ENCODE measurements at places on chromosomes 12 and 14. TPM values are rescaled to one million over a fixed set of nuclear protein-coding genes. Genes with fewer than 3 reads are reported as not detected.

FOXN4 gene
- not detected for total RNA-seq

- H3K4me1 ChIP-seq, result peaks cover 4% of the 10 kb centered on the region
- no peaks in the 10 kb centered on the region for H3K36me3 ChIP-seq
- no peaks in the 10 kb centered on the region for H3K27me3 ChIP-seq
Observed at GRCh38 chr12:118103201-118103600, 610 bp downstream of the VSIG10 start.

FAM181A gene
- total RNA-seq, result not detected

GRCh38 chr12:13443498-13443897 lies 247.0 kb downstream of the EMP1 start:
- H3K27ac ChIP-seq, result no peak overlapping the region
- H3K4me3 ChIP-seq, result no peak overlapping the region
- H3K27me3 ChIP-seq, result no peaks in the 10 kb centered on the region
- DNase-seq, result peak; percentile 24
- H3K36me3 ChIP-seq, result no peaks in the 10 kb centered on the region

GRCh38 chr12:770479-770878 lies 18.1 kb downstream of the WNK1 start:
- no peak for DNase-seq
- no peaks in the 10 kb centered on the region for H3K36me3 ChIP-seq
- no peak overlapping the region for H3K27ac ChIP-seq

OTOGL gene
- total RNA-seq, result 0.27 TPM

ARG2 gene
- total RNA-seq, result 4.7 TPM

GRCh38 chr14:72060460-72060859 lies 128.2 kb downstream of the RGS6 start:
- no peaks in the 10 kb centered on the region for H3K4me1 ChIP-seq
- H3K27me3 ChIP-seq, result no peaks in the 10 kb centered on the region
- H3K4me3 ChIP-seq, result no peak overlapping the region
- no peak overlapping the region for H3K27ac ChIP-seq

DNA sequence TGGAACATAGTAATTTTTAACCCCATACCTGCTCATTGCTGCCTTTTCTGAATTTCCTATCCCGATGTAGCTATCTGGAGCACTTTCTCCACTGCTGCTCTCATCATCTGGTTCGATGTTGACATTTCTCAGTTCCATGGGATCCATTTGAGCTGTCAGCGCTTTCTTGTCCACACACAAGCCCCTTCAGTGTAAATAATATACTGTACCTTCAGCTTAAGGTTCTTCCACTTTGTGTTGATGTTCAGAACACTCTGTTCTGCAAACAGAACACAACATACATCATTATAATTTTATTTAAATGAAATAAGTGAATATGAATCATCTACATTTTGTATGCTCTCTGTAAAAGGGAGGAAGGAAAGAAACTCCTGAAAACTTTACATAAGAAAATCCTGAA lies 32.9 kb downstream of the SLC38A4 start:
- no peak overlapping the region for H3K27ac ChIP-seq
- DNase-seq, result no peak
- H3K36me3 ChIP-seq, result no peaks in the 10 kb centered on the region
- no peaks in the 10 kb centered on the region for H3K4me1 ChIP-seq

Measured in colonic mucosa (tissue), 4 donors.